AG09309 (cell line): ENCODE measurements at places on chromosomes 12 and 14.
A peak's percentile ranks its signal among the peaks of the same experiment; 100 is the strongest.

- no peak for DNase-seq
Observed at GRCh38 chr12:105292705-105293104, 37.8 kb upstream of the C12orf75 start.

GRCh38 chr12:124469193-124469888, 98.1 kb downstream of the NCOR2 start:
- no peak for DNase-seq

- DNase-seq: no peak
Observed at GRCh38 chr14:59282378-59282765, 93.9 kb downstream of the DAAM1 start.

- no peak for DNase-seq
Observed at GRCh38 chr12:6281081-6281809, 29.2 kb upstream of the PLEKHG6 start.

DNA sequence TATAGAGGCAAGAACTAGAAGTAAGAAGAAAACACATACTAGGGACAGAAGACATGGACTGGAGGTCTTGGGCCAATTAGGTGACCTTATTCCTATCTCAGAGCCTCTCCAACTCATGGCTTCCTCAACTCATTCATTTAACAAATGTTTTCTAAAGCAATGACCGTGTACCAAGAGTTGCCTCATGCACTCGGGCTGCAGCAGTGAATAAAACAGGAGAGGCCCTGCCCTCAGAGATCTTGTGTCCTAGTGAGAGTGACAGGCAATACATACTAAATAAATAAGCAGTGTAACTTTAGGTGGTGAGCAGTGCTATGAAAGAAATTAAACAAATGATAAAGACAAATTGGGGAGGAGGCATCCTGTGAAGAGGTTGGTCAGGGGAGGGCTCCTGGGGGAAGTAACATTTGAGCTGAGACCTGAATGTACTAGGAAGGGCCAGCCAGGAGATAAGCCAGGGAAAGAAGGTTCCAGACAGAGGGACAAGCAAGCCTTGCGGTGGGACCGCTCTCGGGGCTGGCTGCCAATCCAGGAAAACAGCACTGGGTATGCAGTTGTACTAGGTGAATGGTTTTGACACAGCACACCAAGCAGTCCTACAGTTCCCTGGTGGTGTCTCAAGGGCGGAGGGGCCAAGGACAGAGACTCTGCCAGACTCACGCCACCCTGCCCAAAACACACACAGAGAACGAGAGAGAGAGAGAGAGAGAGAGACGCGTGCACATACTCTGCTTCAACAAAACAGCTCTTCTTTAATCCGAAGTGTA, 1.3 kb downstream of the NINJ2 start:
- DNase-seq: no peak

- peak; percentile 21 for DNase-seq
Observed at GRCh38 chr12:22653075-22653474, 28.1 kb downstream of the ETNK1 start.

GRCh38 chr12:96769400-96769799, 137.7 kb upstream of the NEDD1 start:
- no peak for DNase-seq

DNA sequence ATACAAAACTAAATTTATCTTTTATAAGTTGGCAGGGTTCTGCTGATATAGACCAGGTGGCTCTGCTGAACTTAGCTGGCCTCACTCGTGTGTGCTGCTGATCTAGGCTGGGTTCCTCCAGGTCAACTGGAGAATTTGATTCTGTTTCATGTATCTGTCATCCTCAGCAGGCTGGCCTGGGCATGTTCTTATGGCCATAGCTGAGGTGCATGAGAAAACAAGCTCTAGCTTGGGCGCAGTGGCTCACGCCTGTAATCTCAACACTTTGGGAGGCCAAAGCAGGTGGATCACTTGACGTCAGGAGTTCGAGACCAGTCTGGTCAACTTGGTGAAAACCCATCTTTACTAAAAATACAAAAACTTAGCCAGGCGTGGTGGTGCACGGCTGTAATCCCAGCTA, 24.3 kb upstream of the BCL2L14 start:
- no peak for DNase-seq

GRCh38 chr12:43155376-43155775, 396.6 kb downstream of the ADAMTS20 start:
- DNase-seq: no peak

GRCh38 chr12:93536766-93537488, 35.5 kb upstream of the SOCS2 start:
- no peak for DNase-seq

- DNase-seq: no peak
Observed at GRCh38 chr12:102876883-102877282, 40.2 kb downstream of the PAH start.

DNA sequence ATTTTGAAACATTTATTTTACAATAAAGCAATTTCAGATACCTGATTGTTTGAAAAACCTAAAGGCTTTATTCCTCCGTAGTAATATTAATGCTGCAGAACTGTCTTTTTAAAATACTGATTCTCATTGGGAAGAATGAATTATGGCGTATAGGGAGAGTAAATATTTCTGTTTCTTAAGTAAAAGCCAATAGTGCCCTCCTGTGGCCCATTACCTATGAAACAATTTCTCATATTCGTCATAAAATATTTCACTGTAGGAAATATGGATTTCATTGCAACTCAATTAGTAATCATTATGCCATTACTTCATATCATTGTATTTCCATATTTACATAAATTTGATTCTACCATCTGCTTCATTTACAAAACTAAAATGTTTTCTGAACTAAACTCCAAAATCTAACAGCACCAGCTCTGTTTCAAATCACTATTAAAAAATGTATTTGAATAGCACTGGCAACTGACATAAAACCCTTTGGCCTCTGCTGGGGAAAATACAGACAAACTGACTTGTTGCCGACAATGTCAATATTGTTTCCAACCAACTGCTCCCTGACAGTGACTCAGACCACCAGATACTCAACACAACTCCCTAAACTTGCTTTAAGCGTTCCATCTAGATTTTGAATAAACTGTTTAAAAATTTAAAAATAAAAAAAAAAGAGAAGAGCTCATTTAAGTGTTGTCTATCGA, 290.3 kb downstream of the NAV3 start:
- DNase-seq: no peak

- no peak for DNase-seq
Observed at GRCh38 chr14:95255487-95255886, 64.2 kb downstream of the CLMN start.

DNA sequence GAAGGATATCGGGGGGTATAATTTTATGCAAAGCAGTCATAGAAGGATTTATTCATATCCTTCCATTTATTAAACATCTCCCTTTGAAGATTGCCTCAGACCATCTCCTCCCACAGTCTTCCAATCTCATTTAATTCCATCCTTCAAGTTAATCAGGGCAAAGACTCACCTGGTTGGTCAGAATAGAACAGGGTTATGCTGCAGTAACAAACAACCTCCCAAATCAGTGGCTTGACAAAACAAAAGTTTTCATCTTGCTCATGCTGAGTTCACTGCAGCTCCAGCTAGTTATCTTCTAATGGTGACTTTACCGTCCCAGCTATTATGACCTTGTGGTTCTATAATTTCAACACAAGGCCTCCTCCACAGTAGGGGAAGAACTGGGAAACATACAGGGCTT, 48.8 kb upstream of the MTERF2 start:
- DNase-seq: no peak

DNA sequence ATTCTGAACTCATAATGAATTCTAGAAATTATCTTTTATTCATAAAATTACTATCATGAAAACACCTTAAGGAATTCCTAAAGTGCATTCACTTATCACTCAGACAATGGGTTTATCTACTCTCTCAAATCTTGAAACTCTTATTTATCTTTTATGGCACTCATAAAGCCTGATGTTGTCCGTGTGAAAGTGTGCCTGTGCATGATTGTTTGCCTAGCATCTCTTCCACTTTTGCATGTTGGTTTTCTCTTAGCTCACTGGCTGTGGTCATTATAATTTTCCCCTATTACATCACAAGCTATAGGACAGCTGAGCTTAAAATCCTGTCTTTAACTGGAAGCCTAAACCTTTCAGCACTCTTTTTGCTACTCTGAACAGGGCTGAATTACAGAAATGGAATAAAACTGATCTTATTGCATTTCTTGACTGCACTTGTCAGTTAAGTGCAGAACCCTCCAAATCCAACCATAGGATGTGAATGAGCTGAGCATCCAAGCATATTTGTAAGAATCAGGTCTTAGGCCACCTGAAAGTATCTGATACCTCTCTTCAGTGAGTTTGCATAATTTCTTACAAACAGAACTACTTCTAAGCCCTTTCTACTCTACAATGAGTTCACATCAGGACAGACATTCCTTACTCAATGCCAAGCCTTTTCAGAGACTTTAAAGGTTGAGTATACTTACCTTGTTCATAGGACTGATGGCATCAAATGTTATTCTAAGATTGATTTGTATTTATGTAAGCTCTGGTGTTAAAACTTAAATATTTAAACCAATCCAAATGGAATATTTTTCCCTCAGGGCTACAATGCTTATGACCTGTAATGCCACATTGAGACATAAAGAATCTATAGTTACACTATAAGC, 221.2 kb upstream of the KITLG start:
- no peak for DNase-seq

GRCh38 chr12:22858849-22859570, 234.0 kb downstream of the ETNK1 start:
- peak; percentile 13 for DNase-seq
